SW480 (cell line): ENCODE measurements at places on chromosomes 3 and 15.
A peak's percentile ranks its signal among the peaks of the same experiment; 100 is the strongest.

GRCh38 chr3:3127432-3128010, 781 bp downstream of the TRNT1 start:
- peak; percentile 29 for DNase-seq

GRCh38 chr3:138761002-138761401, 73.7 kb downstream of the PIK3CB start:
- no peak for DNase-seq

DNA sequence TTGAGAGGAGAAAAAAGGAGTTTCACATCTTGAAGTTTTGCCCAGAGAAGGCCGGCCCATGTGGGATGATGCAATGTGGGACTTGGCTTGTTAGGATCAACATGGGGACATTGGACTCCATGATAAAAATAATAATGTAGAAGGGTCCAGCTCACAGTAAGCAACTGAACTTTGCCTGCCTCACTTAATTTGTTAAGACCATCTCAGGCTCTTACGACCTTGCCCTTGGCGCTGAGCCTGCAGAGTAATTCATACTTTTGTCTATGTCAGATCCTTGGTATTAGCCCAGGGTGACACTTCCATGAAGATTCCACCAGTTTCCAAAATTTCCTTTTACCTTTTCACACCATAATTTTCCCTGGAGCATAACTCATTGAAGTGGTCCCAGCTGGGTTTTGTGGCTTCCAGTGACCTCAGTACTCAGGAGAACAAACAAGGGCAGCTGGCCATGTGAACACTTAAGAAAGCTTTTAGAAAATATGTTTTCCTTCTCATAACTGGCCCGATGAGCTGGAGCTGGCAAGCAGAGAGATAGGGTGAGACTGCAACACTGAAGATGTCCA, 315.4 kb upstream of the RASGRP1 start:
- no peak for DNase-seq

DNA sequence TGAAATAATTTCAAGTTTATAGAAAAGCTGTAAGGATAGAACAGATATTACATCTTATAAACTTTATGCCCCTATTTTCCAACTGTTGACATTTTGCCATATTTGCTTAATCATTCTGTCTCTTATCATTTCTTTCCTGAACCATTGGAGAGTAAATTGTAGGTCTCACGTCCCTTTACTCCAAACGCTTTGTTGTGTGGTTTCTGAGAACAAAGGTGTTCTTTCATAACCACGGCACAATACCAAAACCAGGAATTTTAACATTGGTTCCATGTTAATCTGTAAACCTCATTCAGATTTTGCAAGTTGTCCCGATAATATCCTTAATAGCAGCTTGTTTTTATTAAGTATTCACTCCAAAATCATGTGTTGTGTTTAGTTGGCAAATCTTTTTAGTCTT, 134.8 kb downstream of the AKAP13 start:
- DNase-seq = no peak

GRCh38 chr3:139111392-139112229, 66.9 kb upstream of the PRR23C start:
- peak; percentile 77 for DNase-seq

DNA sequence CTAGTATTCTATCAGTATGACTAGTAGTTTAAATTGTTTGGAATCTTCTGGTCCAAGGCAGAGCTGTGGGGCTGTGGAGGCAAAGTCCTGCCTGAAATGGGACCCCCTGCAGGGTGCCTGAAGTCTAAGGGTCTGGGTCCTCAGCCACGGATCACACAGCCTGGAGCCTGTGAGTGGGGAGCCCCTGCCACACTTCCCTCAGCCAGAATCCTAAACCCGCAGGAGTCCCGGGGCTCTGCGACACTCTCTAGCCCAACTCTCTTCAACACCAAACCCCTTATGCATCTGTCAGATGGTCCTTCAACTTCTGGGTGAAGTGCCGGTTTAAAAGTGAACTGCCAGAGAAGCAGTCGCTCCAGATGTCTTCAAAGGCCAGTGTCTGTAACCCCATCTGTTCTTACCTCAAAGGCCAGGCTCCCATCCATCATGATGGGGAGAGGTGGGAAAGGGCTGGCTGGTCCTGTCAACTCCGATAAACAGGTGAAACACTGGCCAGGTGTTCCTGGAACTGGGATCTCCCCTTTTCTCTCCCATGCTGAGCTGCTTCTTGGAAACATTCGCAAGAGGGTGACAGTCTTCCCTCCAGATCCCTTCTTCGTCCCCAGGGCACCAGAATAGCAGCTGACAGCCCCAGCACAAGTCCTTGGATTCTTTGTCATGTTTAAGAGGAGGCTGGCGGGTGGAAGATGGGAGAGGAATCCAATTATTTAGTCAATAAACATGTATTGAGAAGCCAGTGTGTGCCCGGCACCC, 45.6 kb downstream of the CPN2 start:
- DNase-seq = no peak

GRCh38 chr3:168052515-168052914, 43.2 kb downstream of the GOLIM4 start:
- no peak for DNase-seq

- no peak for DNase-seq
Observed at GRCh38 chr15:70356919-70357318, 259.2 kb upstream of the TLE3 start.

DNA sequence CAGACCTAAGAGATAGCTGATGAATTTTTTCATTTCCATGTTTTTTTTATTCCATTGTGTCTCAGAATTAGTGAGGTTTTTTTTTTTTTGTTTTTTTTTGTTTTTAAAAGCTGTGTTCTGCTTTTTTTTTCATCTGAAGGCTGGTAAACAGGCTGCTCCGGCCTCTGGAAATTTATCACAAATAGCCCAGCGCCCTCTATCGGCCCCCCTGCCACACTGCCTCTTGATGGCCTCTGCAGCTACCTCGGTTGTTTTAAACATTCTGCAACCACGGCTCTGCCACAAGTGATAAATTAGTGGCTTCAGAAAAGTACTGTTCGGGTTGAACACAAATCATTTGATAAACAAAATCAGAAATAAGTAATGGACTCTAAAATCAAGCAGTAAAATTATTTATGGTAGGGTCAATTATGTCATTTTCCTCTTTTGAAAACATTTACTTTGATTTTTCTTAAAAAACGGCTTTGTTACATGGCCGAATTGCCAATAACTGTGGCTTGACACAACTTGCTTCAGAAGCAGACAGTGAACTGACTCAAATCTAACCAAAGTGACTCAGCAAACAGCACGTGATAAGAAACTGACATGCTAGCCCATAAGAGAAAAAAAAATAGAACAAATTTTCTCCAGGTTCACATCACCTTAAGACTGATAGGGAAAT, 87.8 kb downstream of the RSL24D1 start:
- DNase-seq = peak; percentile 33

- DNase-seq = no peak
Observed at GRCh38 chr15:56992725-56993124, 74.3 kb downstream of the TCF12 start.

DNA sequence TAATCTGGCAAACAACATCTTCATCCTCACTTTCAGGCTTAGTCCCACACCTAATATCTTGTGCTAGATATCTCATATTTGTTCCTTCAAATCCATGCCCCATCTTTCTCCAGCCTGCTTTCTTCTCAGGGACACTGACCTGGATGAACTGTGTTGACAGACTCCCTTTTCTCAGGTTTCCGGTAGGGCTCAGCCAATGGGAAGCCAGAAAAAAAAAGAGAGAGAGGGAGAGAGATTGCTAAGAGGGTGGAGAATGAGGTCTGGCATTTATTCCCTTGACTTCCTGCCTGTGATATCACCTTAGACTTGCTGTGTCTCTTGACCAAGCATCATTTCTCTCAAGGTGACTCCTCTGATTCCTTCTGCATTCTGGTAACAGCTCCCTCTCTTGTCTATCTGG, 145.6 kb upstream of the ABI3BP start:
- no peak for DNase-seq

- DNase-seq = no peak
Observed at GRCh38 chr15:22947101-22948000, 32.8 kb downstream of the CYFIP1 start.

- DNase-seq = no peak
Observed at GRCh38 chr3:57927916-57928315, 80.3 kb upstream of the FLNB start.

DNA sequence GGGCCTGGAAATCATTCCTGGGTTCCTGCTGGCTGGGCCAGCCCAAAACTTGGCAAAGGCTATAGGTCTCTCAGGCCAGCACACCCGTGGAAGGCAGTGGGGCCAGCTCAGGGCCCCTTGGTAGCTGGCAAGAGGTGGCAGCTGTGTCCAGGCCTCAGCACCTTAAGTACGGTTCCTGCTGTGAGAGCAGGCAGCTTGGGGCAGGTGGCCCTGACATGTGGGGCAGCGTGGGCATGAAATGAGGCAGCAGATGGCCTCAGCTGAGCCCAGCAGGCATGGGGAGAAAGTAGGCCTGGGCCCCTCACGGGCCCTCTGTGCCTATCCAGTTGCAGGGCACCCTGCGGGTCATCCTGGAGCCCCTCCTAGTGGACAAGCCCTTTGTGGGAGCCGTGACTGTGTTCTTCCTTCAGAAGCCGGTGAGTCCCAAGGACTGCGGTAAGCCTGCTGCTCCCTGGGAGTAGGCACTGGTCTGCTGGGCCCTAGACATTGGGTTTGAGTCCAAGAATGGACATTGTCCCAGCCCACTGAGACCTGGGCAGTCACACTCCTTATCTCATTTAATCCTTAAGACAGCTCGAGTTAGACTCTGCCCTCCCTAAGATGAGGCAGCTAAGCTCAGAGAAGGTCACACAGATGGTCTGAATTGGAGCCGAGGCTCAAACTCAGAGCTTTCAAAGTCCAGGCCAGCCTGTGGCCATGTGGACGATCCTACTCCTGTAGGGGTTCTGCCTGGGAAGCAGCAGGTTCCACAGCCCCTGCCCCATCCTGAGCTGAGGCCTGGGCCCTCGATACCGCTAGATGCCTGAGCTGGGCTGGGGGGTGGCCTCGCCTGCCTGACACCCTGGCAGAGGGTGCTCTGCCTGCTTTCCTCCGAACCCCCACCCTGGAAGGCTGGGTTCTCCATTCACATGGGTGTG, 25.5 kb downstream of the ESYT3 start:
- no peak for DNase-seq

GRCh38 chr3:191563722-191564121, 102.8 kb downstream of the PYDC2 start:
- no peak for DNase-seq

- no peak for DNase-seq
Observed at GRCh38 chr15:83449250-83449671, 2.1 kb downstream of the SH3GL3 start.

GRCh38 chr15:65331811-65332210, 27.3 kb downstream of the RNU5B-1 start:
- no peak for DNase-seq

DNA sequence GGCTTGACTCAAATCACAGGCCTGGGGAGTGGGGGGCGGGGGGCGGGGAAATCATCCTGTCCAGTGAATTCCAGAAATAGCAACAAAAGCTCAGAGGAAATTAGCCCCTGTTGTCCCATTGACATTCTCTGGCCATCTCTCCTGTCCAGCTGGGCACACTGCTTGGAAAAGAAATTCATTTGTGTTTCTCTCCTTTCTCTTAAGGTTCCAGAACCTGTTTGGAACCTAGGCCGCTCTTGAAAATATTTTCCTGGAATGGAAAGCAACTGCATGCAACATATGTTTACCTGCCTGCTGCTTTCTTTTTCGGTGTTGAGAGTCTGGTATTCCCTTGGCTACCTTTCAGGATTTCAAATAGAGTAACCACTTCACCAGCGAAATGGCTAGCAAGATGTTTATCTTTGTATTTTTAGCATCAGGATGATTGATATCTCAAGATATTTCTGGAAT, 169.0 kb downstream of the GHSR start:
- no peak for DNase-seq

GRCh38 chr3:77976079-77976478, 936.2 kb downstream of the ROBO2 start:
- no peak for DNase-seq

DNA sequence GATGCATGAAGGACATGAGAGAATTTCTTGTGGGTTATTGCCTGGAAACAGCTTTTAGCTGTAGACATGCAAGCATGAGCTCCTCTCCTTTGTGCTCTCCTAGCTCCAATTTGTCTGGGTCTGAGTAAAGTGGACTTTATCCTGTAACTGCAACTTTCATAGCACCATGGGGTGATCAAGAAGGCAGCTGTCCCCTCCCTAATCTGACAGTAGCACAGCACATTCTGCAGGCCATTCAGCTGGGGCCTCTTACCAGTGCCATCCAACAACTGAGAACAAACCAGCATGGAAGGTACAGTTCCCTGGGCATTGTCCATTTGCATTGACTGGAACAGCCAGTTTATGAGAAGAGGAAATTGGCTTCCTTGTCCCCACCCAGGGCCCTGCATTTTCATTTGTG, 7.7 kb upstream of the RAB27A start:
- no peak for DNase-seq

- no peak for DNase-seq
Observed at GRCh38 chr3:122892118-122892960, 97.5 kb downstream of the SLC49A4 start.

DNA sequence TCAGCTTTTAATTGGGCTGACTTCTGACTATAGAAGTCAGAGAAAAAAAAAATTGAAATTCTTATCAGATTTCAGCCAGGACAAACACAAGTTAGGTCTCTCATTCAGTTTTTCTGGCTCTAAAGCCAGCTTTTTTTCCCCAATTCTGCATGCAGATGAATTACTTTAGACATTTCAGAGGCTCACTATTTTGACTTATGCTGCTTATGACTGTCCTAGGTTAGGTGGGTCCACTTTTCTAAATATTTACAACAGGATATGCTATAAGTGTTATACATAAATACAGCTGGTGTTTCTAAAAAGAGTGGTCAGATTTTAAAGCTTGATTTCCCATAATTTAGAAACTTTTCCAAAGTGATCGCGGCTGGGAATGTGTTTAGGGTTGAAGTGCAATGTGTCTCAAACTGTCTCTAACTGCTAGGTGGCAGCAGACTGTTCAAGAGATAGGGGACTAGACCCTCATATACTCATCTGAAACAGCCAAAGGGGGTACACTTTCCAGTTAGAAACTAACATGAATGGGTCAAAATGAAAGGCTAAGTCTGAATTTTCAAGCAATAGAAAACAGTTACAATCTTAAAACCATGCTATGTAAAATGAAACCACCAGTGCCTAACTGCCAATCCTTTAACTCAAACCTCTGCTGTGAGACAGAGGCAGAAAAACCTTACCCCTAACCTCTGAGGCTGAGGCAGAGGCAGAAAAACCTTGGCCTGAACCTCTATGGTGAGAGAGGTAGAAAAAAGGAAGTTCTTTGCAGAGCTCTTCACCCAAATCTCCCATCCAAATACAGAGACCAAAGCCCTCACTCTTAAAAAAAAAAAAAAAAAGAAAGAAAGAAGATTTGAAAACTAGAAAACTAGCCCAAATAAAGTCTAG, 596.0 kb downstream of the NTRK3 start:
- no peak for DNase-seq

DNA sequence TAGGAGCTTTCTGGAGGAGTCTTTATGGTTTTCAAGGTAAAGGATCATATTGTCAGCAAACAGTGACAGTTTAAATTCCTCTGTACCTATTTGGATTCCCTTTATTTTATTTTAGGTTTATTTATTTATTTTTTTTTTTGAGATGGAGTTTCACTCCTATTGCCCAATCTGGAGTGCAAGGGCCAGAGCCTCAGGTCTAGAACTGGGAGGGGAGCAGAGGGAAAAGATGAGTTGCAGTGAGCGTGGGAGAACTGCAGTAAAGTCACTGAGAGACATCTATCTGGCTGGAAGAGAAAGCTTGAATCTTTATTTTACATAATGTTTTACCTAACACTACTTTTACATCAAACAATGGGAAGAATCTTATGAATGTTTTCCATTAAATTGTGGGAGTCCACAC, 49.5 kb upstream of the GK5 start:
- DNase-seq = no peak
